Osteocyte (in vitro differentiated cells): ENCODE measurements at places on chromosomes 12 and 14.

- no peak for DNase-seq
Observed at GRCh38 chr14:35940291-35940690, 114.2 kb downstream of the BRMS1L start.

GRCh38 chr12:7108796-7109571 lies at the start of gene C1RL:
Gene C1RL (minus strand): TSS chr12:7109214. CDS start chr12:7109180, 34 bp downstream.
- DNase-seq = peak; percentile 93

DNA sequence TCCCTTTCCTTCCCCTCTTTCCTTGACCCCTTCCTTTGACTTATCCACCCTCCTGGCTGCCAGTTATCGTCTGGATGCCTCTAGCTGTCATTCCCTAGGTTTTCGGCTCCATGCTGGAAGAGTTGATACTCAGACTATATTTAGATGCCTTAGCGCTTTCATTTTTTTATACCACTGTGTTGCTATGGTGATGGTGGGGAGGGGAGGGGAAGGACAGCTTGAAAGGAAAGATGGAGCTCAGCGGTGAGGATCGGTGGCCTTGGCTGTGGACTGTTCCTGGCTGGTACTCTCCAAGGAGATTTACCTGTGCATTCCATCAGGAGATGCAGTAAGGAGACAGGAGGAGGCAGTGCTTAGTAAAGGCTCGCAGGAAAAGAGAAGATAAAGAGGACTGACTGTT lies 108.7 kb downstream of the SLC8A3 start:
- DNase-seq = no peak

- no peak for DNase-seq
Observed at GRCh38 chr12:65155784-65156183, 13.6 kb upstream of the LEMD3 start.

DNA sequence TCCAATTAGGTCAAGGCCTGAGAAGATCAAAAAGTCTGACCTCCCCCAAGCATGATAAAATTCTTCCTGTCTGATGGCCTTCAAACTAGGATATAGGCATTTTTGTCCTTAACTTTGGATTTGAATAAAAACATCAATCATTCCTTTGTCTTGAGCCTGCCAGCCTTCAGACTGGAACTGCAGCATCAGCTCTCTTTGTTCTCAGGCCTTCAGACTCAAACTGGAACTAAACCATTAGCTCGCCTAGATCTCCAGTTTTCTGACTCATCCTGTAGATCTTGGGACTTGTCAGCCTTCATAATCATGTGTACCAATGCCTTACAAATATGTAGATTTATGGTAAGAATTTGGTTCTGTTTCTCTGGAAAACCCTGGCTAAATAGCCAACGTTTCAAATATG lies 721.7 kb downstream of the GALC start:
- no peak for DNase-seq

DNA sequence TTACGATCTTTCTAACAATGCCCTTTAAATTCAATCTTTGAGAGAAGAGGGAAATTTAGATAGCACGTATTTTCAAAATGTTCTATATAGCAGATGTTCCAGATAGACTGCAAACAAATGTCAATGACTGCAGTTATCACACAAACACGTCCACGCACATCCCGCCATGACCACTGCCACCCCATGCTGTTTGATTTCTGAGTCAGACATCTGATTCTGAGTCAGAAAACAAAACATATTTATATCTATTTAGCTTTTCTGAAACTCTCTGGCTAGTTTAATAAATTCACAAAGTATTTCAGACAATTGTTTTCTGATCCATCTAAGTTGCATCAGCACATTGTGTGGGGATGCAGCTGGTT lies 105.9 kb upstream of the BCAT1 start:
- DNase-seq = no peak
